Endothelial cell (in vitro differentiated cells): ENCODE measurements at places on chromosomes 16 and 17. TPM values are rescaled to one million over a fixed set of nuclear protein-coding genes. Genes with fewer than 3 reads are reported as not detected.

- H3K27me3 ChIP-seq, result peaks cover 8% of the 10 kb centered on the region
- H3K4me3 ChIP-seq, result no peak overlapping the region
Observed at GRCh38 chr16:3553138-3553923, 23.9 kb downstream of the NLRC3 start.

DNA sequence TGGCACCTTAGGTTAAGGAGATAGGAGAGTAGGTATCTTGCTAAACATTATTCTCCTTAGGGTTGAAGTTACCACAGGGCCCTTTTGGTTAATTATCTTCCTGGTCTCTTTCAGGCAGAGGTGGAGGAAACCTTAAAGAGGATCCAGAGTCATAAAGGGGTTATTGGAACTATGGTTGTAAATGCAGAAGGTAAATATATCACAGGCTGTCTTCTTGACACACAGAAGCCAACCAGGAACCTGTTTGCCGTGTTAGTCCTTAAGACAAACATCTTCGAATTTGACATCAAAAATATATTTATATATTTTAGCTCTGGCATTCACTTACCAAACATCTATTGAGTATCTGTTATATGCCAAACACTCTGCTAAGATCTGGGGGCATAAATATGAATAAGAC, 2.4 kb downstream of the DYNLRB2 start:
- H3K4me1 ChIP-seq, result peaks cover 7% of the 10 kb centered on the region
- no peak for DNase-seq
- H3K36me3 ChIP-seq, result no peaks in the 10 kb centered on the region
- H3K4me3 ChIP-seq, result no peak overlapping the region
- no peak overlapping the region for H3K27ac ChIP-seq

BCL6B gene
- total RNA-seq, result 271 TPM

GRCh38 chr17:10247810-10248209, 49.4 kb upstream of the GAS7 start:
- no peak overlapping the region for H3K27ac ChIP-seq
- H3K4me3 ChIP-seq, result no peak overlapping the region
- no peaks in the 10 kb centered on the region for H3K36me3 ChIP-seq
- no peaks in the 10 kb centered on the region for H3K4me1 ChIP-seq
- peaks cover 3% of the 10 kb centered on the region for H3K27me3 ChIP-seq

TBC1D3I gene
- total RNA-seq, result 0.23 TPM

FN3KRP gene
- total RNA-seq, result 27.9 TPM

DNA sequence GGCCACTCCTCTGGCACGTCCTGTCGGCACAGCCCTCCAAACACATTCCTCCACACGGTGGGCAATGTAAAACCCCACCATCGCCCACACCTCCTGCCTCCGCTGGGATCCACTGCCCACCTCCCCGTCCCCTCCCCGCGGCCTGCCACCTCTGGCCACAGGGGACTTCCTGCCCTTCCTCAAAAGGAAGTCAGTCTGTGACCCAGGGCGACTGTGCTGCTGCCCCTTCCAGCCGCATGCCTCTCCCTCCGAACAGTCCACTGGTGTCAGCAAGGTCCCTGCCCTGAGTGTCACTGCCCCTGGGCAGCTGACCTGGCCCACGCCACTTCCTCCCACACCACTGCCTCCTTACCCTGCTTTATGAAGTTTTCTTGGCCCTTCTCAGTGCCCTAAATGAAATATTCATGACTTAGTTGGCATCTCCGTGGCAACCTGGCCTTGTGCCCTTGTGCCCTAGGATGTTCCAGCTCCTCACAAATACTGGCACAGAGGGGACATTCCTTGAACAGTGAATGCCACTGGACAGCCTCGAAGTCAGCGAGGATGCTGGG, 2.0 kb downstream of the PLD6 start:
- H3K27ac ChIP-seq, result no peak overlapping the region
- H3K27me3 ChIP-seq, result peaks cover 2% of the 10 kb centered on the region
- no peak overlapping the region for H3K4me3 ChIP-seq

GRCh38 chr17:16478649-16479048, 13.3 kb downstream of the LRRC75A start:
- no peak overlapping the region for H3K27ac ChIP-seq
- H3K36me3 ChIP-seq, result no peaks in the 10 kb centered on the region
- DNase-seq, result no peak
- H3K4me3 ChIP-seq, result no peak overlapping the region

GRCh38 chr16:31499928-31500327, 8.3 kb downstream of the RUSF1 start:
- H3K36me3 ChIP-seq, result peaks cover 24% of the 10 kb centered on the region
- no peak for DNase-seq
- no peak overlapping the region for H3K4me3 ChIP-seq
- H3K27ac ChIP-seq, result no peak overlapping the region
